ENCODE measurements at places on chromosomes 11 and 22.

- no peak for DNase-seq
Measured at GRCh38 chr11:34493468-34493867, 20.1 kb downstream of the ELF5 start.

GRCh38 chr11:117544130-117544800, 216.6 kb downstream of the CEP164 start:
- no peak for DNase-seq

DNA sequence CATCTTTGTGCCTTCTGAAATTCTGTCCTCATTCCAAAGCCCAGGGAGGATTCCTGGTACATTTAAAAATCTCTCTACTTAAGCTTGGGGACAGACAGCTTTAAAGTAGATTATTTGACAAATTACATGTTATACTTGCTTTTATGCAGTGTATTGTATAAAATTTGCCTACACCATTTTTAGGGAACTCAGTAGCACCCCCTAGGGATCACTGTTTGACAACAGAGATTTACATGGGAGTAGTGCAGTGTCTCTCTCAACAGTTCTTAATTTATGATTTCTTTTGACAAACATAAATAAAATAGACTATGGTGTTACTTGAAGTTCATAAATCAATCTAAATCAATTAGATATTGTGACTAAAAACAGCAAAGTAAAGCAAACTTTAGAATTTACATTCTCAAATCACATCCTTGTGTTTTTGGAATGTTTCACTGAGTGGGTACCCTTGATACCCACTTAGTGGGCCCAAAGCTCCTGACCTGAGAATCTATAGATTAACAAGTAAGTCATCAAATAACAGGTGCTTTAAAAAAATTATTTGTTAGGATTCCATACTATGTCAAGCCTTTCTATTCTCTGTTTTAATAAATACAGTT, 428.8 kb downstream of the DYNC2H1 start:
- DNase-seq: peak; percentile 29

DNA sequence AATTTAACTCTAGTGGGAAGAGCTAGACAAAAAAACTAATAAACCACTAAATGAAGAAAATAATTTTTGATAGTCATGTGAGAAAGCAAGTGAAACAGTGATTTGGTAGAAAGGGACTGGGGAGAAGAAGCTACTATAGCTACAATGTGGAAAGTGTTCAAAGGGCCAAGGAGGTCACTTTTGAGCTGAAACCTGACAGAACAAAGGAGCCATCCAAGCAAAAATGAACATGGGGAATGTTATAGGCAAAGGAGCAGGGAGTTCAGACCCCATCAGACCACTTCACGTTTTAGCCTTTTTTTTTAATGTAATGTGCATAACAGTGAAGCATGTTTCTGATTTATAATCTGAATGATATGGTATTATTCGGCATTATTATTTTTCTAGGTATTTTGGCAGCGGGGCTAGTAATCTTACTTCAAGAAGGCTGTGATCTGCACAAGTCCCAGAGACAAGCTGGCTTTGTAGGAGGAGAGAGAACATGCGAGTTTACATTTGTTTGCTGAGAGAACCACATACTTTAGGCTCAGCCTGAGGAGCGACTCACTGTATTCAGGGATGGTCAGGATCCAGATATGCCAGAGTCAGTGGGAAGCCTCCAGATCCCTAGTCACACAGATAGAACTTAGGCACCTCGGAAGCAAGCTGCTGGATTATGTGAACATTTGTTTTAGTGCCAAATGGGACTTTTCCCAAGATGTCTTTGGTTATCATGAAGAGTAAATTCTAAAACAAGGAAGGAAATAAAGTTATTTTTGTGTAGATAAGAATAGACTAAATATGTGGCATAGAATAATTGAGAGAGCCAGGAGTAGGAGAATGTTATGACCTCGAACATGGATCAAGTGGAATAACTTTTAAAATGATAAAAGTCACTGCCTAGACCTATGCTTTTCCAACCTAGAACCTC, 118.6 kb downstream of the TRIM44 start:
- peak; percentile 36 for DNase-seq

DNA sequence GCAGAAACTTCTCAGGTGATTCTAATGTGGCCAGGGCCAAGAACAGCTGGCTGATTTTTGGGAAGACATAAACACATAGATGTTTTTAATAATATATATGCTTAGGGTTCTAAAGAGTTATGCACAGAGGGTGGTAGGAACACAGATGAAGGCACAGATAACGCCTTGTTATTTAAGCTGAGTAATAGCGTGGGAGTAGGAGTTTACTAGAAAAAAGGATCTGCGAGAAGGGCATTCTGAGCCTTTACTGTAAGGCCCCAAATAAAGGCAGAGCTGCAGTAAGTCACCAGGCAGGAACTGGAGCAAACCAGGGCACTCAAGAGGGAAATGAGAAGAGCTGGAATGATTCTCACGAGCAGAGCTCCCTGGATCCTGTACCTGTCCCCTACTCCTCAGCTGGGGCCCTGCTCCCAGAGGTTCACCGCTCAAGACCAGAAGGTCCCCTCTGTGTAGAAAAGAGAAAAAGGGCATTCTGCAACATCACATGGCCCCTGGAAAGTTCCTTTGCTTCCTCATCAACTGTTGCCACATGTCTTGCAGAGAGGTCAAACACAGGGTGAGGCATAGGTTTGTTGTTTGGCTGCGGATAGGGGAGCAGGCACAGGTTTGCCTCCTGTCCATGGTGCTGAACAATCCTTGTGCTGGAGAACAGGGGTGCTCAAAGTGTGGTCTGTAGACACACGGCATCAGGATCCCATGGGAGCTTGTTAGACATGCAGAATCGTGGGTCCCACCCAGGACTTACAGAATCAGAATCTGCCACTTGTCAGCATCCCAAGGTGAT, 125.7 kb downstream of the TENM4 start:
- peak; percentile 76 for DNase-seq

DNA sequence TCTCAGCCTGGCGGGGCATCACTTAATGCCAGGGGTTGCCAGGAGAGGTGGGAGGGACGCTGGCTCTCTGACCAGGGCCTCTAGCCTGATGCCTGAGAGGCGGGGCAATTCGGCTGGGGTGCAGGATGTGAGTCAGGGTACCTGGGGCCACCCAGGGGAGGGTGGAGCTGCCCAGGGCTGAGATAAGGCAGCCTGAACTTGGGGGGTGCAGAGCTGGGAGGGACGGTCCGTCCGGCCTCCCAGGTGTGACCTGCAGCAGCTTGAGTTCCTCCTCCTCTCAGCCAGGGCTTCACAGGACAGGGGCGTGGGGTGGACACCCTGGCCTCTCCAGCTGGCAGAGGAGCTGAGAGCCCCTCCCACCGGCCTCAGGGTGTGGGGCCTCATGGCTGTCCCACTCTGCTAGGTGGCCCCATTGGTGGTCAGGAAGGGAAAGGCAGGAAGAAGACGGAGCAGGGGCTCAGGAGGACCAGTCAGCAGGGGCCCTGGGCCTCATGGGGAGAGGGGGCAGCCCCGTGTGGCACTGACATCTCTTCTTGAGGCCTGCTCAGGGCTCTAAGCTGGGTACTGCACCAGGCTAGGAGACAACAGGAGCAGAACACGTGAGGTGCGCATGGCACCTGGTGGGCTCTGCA, 942 bp upstream of the RPS6KA4 start:
- DNase-seq: no peak
